GM13977 (cell line): ENCODE measurements at places on chromosomes 3 and 15.

DNA sequence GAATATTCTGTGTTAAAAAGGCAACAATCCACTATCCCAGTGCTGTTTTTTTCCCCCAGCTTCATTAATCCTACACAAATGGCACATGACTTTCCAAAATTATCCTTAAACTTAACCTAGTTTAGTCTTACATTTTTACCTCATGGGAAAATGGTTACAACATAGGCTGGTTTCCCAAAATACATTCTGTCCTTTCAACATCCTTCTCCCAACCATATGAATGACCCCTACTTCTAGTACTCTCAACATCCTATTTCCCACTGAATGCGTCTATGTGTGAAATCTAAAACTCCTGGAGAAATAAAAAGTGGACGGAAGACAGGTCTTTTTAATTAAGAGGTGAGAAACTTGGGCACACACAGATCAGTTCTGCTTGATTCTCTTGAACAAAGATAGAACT lies 33.3 kb downstream of the ATOSA start:
- no peak for DNase-seq

DNA sequence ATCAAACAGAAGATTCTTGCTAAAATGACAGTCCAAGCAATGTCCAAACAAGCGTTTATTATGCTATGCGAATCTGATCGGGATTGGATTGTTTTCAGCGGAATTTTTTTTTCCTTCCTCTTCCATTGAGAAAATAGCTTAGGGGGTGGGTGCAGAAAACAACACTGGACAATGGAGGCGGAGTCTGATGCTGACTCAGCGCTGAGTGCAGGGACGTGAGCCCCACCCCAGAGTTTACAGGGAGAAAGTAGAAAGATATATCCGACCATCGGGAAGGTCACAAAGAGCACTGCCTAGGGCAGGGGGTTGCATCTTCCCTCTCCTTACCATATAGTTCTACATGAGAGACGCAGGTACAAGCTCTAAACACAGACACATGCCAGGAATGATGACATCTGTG lies 117.0 kb downstream of the FOXP1 start:
- no peak for DNase-seq

- no peak for DNase-seq
Measured at GRCh38 chr15:61621146-61621545, 392.0 kb upstream of the RORA start.

DNA sequence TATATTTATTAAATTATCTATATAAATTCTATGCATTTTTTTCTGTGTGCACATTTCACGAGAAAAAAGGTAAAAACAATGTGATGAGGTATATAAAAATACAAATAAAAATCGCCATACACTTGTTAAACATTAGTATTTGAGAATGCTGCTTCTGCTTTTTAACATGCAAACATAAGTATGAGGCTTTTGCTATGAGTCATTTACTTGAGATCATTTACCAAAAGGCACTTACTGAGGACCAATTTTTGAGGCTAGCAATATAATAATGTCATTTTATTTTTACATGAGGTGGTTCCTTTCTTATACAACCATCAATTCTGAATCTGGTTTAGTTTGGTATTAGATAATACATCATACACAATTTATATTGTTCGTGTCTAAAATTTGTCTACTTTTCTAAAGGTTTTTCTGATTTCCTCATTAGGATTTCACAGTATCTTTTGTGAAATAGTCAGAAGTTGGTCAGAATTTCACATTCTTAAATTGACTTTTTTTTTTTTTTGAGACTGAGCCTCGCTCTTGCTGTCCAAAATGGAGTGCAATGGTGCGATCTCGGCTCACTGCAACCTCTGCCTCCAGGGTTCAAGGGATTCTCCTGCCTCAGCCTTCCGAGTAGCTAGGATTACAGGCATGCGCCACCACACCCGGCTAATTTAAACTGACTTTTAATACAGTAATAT lies 25.6 kb downstream of the DCUN1D1 start:
- DNase-seq: peak; percentile 34

- DNase-seq: no peak
Measured at GRCh38 chr3:160247766-160248165, 22.5 kb downstream of the C3orf80 start.

DNA sequence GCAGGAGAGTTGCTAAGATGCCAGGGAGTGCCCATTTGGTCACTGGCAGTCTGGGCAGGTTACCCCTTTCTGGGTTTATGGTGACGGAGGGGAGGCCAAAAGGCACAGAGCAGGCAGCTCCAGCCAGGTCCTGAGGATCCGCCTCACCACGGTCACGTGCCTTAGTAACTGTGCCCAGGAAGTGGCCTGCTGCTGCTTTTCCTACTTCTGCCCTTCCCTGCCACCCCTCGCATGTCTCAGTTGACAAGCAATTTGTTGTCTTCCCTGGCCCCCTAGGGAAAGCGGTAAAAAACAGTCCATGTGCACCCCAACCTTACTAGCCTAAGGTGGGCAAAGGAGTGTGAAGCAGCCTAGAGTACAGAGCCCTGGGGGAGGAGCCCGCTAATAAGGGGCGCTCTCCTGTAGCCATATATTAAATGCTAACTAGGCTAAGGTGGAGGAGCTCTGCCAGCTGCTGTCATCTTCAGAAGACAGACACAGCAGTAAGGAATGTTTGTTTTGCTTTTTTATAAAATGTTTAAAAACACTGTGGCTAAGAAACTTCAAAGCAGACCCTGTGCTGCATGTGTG lies 9.1 kb upstream of the LIPH start:
- no peak for DNase-seq

DNA sequence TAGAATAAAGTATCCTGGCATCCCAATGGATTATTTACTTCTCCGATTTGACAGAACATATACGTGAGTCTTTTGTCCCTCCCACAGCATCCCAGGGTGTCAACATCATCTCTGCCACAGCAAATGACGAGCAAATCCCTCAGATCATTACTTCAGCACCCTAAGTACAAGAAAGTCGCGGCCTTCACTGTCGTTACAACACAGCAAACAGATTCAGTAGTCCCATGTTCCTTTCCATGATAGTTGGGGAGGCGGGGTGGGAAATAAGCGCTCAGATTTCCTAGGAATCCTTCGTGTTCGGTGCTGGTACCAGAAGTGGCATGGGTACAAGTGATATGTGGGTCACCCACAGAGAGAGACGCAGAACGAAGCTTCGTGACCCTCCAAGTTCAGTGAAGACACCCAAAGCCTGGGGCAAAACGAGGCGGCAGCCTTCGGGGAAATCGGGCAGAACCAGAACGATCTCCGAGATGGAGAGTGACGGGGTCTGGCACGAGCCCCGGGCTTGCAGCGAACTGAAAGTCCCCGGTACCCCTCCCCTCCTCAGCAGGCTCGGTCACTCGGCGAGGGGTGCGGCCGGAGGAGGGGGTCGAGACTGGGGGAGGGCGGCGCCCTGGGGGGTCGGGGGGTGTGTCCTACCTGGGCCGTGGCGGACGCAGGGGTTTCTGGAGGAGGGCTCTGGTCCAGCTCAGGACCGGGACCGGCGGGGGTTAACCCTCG lies 619 bp downstream of the TTBK2 start:
- no peak for DNase-seq

- no peak for DNase-seq
Measured at GRCh38 chr3:108378153-108378951, 82.0 kb downstream of the HHLA2 start.

DNA sequence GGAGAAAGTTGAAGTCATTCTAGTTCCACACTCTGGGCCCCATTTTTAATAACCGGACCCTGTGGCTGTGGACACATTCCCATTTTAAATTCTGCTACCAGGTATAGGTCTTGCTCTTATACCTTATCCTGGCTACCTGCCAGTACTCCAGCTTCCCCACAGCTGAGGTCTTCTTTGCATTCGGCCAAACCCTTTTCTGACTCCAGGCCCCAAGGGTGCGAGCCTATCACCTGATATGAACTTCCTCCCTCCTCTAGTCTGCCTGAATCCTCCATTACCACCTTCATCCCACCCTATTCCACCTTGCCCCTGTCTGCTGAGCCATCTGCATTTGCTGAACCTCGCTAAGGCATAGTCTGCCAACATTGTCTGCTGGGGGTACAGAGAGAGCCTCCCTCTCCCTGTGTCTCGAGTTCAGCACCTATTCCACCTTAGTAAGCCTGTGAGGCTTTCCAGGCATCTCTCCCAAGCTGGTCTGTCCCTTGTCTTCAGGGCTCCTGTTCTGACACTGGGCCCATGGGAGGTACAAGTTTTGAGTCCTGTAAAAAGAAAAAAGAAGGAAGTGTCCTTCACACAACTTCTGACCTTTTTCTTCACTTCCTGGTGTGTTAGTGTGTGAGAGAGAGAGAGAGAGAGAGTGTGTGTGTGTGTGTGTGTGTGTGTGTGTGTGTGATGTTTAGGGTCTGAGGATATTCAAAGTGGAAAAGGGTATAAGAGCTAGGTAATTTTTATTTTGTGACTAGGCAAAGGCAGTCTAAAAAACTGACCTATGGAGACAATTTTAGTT lies 27.0 kb downstream of the PDE8A start:
- no peak for DNase-seq

DNA sequence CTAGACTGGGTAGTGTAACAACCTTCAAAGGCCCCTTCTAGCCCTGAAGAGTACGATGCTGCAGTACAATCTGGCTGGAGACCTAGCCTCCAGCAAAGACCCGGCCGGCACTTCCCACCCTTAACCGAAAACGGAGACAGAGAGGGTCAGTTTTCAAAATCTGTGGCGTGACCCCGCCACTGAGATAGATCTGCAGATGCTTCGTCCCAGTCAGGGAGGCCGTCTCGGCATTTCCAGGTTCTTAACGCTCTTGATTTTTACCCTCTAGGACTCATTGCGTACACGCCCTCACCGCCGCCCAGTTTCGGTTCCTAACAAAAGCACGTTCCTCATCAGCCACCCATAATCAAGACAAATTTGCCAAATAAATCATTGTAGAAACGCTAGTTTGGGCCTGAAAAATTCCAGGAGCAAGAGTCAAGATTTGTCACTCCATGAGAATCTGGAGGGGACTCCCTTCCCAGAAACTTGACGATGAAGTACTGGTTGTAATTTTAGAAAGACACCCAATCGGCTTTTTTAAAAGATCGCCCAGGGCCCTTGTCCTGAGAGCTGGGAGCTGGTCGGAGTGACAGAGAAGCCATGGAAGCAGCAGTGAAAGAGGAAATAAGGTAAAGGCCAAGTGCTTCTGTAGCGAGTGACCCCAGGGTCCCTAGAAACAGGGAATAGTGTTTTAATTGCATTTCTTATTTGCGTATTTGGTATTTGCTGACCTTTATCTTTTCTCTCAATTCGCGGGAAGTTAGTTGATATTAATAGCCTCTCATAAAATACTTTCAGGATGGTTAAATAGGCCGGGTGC lies 868 bp upstream of the TMEM87A start:
- peak; percentile 42 for DNase-seq

GRCh38 chr3:52245322-52246263 lies at the start of gene PPM1M:
PPM1M (plus strand) TSS chr3:52245759; CDS start chr3:52245825, 66 bp downstream.
- peak; percentile 88 for DNase-seq

DNA sequence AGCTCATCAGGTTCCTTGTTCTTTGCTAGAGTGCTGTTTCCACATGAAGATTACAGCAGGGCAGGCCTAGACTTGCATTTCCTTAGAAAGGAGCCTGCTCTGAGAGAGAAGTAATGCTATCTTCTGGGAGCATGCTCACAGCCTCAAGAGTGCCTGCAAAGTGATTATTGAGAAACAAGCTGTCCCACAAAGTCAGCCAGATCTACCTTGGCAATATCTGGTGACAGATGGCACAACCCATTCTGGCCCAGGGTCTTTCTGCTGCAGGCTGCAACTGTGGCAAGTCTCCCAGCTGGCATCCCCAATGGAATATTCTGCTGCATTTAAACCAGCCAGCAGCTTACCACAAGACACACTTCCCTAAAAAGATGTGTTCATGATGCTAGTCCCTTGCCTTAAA lies 29.3 kb downstream of the MTMR10 start:
- no peak for DNase-seq

GRCh38 chr3:62965311-62965710 lies 90.1 kb upstream of the CADPS start:
- DNase-seq: no peak

- DNase-seq: no peak
Measured at GRCh38 chr3:154224366-154224765, 99.9 kb downstream of the DHX36 start.

- no peak for DNase-seq
Measured at GRCh38 chr3:128252083-128252482, 98.8 kb downstream of the EEFSEC start.

- no peak for DNase-seq
Measured at GRCh38 chr3:155646128-155646527, 98.7 kb downstream of the PLCH1 start.

- no peak for DNase-seq
Measured at GRCh38 chr15:74240897-74241614, 4.9 kb downstream of the CCDC33 start.

GRCh38 chr3:123745184-123745855 lies 138.8 kb downstream of the MYLK start:
- DNase-seq: no peak

- no peak for DNase-seq
Measured at GRCh38 chr3:31968369-31968926, 12.6 kb downstream of the OSBPL10 start.

DNA sequence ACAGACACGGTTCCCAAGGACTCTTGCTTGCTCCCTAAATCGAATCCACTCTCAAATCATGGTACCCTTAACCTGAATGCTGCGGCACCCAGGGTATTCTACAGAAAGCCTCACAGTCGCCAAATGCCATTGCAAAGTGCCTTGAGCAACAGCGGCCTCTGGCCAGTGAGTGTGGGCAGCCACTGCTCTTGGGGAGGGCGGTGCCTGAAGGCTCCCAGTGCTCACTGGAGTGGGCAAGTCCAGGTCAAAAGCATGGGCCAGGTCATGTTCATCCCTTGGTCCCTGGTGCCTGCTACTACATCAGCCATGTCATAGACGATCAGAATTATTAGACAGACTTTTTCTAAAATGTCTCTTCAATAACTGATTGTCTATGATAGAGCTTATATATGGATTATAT lies 82.5 kb downstream of the ADAMTS17 start:
- no peak for DNase-seq

DNA sequence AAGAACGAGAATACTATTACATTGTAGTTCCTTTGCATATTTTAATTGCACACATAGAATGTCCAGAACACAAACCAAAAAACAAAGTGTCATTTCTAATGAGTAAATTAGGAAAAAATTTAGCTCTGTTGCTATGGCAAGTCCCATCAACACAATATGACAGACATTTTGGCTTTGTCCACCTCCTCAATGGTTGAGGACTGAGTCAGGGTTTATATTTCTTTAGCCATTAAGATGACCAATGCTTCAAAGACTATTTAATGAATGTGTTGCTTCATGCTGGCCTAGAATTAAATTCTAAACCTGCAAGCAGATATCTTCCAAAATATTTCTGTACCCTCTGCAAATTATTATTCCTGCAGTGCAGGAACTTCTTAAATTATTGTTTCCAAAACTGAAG lies 719.2 kb downstream of the NTRK3 start:
- no peak for DNase-seq

DNA sequence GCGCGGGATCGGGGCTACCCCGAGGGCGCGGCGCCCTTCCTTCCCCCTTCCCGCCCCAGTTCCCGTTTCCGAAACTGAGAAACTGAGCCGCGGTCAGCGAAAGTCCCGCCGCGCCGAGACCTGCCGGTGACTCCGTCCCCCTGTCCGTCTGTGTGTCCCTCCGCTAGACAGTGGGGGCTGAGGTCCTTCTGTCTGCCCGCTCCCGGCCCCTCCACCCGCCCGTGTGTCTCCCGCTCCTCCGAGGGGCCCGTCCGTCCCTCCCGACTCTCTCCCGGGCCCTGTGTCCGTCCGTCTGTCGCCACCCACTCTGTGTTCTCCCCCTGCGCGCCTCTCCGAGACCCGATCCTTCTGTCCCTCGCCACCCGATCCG lies 426 bp downstream of the PRKCD start:
- DNase-seq: peak; percentile 62

GRCh38 chr15:77420610-77421369 lies at the start of gene HMG20A:
HMG20A (plus strand) TSS chr15:77420888; CDS start chr15:77458408, 37,520 bp downstream.
- peak; percentile 71 for DNase-seq

- DNase-seq: no peak
Measured at GRCh38 chr3:185399737-185400667, 37.1 kb downstream of the MAP3K13 start.
